ENCODE measurements at places on chromosomes 6 and 20.
A peak's percentile ranks its signal among the peaks of the same experiment; 100 is the strongest.

DNA sequence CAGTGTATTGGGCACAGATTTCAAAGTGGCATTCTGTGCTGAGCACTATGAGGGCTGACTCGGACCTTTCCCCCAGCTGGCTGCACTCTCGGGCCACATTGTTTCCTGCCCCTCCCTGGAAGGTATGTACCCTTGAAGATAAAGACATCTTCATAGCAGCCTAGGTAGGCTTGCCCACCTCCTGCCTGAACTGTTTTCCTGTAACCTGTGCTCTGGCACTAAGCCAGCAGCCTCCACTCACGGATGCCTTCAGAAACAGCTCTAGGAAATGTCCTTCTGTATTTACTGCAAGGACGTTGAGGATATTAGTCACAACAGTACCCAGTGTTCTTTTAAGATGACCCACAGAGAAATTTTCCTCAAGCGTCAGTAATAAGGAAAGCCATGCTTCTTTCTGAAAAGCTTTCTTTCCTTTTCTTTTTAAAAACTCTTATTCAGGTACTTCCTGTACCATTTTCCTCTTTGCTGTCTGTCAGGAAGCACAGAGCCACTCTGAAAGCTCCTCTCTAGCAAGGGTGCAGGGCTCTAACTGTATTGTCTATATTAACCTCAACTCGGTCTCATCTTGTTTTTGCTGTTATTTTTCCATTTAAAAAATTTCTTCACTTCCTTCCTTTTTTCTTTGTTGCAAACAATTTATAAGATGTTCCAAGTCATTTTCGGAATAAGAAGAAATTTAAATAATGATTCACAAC lies 43.5 kb downstream of the TTI1 start:
- DNase-seq = no peak

DNA sequence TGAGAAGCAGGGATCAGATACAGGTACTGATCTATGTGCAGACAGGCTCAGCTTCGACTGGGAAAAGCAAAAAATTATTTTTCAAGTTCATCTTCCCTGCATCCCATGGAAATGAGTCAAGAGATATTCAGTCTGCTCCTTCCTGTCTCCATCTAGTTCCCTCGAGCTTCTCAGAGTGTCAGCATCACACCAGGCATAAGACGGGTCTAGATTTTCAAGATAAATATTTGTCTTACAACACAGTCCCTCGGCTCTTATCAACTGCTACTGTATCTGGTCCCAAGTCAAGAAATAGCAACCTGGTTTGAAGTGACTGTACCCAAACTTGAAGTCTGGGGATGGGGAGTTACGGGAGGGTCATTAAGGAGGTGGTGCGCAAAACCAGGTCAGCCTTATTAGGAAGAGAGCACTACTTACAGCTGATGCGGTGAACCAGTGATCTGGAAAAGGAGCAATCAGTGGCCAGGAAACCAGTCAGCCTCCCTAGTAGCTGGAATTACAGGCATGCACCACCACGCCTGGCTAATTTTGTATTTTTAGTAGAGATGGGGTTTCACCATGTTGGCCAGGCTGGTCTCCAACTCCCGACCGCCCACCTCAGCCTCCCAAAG lies 29.7 kb downstream of the ZMYND8 start:
- DNase-seq = no peak

GRCh38 chr6:3271756-3272155 lies 13.0 kb downstream of the PSMG4 start:
- no peak for DNase-seq

GRCh38 chr20:38446441-38447209 lies 11.5 kb upstream of the SNHG17 start:
- DNase-seq = peak; percentile 75

DNA sequence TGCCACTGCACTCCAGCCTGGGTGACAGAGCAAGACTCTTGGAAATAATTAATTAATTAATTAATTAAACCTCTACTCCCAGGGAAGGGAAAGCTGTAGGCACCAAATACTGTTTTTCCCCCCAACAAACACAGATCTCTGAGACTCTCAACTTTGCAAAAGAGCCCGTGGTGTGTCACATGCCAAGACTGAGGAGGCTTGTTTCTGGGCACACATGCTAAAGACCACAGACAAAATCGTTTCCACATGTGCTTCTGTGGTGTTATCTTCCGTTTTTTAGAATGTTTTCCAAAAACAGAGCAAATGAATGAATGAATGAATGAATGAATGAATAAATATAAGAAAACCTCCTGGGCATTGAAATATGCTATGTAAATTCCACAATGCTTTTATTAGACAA lies 55.6 kb upstream of the ATXN1 start:
- no peak for DNase-seq

DNA sequence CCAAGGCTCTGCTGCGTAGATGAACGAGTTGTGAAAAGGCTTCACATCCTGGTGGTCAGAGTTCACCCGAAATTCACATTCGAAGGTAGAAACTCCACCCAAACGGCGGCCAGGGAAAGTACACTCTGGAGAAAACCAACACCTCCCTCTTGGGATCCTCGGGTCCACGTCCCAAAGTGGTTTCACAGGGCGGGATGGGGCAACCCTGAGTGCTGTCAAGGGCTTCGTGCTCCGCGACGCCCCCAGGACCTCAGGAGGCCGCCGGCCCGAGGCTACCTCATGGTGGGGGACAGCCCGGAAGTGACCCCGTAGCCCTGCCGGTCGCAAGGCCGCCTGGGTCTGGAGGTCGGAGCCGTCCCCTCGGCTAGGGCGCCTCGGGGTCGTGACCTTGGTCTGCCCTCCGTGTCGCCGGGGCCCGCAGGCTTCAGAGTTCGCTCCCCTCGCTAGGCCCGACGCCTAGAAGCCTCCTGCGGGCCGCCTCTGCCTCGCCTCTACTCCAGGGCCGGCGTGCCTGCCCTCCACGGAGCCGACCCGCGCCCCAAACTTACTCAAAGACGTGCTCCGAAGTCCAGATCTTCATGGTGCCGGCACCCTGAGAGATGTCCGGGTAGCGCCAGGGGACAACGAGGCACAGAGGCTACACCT lies at the start of gene PRELID3B:
TSS of gene PRELID3B (minus strand) at position 636 of the 645 bp plus-strand sequence. CDS start at position 580, 56 bp downstream.
- no peak for DNase-seq

- no peak for DNase-seq
These were observed 121.7 kb upstream of the EXOC2 start for GRCh38 chr6:814378-815347.

Data from HFF-Myc (cell line).